ENCODE measurements at places on chromosomes 1 and 21.

DNA sequence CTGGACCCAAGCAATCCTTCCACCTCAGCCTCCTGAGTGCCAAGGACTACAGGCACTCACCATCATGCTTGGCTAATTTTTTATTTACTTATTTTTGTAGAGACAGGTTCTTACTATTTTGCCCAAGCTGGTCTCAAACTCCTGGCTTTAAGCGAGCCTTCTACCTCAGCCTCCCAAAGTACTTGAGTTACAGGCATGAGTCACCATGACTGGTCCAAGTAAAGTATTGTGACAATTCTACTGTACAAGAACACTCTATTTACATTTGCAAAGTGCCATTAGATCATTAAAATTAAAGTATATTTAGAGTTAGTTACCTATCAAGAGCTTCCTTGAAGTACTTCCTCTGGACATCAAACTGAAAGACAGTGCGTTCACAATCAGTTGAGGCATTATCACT, 44.8 kb downstream of the NRDC start:
- DNase-seq = peak; percentile 27

- DNase-seq = peak; percentile 54
Observed at GRCh38 chr21:30839304-30839703, 9.7 kb upstream of the KRTAP7-1 start.

DNA sequence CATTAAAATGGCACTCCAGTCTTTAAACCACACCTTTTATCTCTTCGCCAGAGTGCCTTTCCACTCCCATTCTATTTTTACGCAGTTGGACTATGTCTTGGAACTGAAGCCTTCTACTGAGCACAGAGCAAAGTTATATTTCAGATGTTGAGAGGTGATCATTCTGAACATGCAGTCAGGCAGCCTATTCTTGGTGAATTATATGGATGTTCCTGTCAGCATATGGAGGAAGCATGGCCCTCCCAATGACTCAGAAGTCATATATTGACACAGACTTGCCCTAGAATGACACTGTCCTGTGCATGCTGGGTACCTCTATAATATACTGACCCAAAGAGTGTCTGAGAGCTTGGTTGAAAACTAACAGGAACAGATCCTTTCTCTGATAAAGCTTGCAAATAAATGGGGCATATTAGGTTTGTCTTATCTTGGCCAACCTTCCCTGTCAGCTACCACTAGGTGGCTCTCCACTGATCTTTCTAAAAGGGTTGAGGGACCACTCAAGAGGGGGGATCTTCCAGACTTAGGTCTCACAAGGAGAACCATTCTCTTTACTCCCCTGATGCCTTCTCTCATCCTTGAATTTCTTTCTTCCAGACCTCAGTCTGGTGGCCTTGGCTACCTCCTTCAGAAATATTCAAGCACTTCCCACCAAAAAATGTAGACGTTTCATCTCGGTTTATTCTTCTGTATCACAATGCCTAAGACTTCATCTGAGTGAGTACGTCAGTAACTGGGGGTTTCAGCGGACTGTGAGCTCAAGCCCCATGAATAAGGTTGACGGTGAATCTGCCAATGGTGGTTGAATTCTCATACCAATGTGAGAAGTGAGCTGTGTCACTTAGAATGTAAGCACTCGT, 11.8 kb upstream of the ALG14 start:
- DNase-seq = peak; percentile 60

- DNase-seq = no peak
Observed at GRCh38 chr1:192005976-192006375, 152.3 kb upstream of the RGS18 start.

- peak; percentile 43 for DNase-seq
Observed at GRCh38 chr1:235642011-235642942, 7.3 kb downstream of the GNG4 start.

- no peak for DNase-seq
Observed at GRCh38 chr1:21916447-21917238, 20.5 kb downstream of the HSPG2 start.

DNA sequence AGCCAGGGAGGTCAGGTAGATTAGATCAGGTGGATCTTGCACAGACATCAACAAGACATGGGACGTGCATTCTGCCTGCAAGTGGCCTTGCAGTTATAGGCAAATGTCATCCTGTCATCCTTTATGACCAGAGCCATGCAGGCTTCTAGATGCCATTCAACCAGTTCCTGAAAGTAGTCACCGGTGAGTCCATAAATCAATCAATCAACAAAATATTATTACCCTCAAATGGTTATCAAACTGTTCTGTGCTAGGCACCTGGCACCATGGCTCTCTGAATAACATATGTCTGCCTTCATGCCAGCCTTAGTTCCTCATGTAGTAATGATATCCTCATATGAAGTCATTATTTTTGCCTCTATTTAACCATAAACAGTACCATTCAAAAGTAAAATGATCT, 146.9 kb downstream of the TOMM20 start:
- no peak for DNase-seq

DNA sequence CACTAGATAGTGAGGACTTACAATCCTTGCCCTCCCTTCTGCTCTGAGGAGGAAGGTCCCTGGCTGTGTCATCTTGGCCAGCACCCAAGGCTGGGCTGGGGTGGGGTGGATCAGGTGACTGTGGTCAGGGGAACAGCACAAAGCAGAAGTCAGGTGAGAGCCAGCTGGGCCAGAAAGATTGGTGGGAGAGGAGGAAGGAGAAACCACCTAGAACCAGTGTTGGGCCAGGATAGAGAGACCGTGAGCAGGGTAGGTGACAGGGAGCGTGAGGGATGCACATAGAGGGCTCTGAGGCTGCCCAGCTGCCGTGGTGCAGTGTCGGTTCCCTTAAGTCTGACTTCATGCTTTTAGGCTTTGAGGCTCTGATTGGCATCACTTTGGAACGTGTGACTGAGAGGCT, 22.7 kb downstream of the NCF2 start:
- DNase-seq = peak; percentile 72

DNA sequence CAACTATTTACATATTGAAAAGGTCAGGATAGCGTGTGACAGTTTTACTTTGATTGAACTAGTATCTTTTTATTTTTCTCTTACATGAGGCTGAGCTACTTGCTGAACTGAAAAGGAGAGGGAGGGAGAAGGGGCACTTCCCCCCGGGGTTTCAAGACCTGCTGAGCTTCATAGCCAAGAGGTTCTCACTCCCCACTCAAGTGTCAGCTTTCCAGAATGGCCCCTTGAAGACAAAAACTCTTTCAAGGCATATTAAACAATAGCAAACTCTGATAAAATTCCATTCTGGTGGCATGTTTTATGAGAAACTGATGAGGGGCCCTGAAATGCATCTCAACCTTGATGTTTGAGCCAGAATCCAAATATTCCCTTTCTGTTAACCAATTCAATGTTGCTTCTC, 143.0 kb downstream of the KAZN start:
- no peak for DNase-seq

DNA sequence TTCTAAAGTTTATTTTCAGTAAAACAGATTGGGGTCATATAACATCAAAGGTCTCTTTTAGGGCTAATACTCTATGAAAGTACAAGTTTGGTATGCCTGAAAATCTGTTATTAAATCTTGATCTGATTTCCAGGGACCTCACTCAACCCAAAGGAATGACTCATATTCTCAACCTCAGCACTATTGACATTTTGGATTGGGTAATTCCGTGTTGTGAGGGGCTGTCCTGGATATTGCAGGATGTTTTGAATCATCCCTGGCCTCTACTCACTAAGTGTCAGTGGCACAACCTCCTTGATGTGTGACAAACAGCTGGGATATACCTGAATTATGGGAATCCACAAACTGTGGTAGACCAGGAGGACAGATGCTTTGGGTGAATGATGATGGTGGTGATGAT, 51.5 kb upstream of the CYP2J2 start:
- no peak for DNase-seq

GRCh38 chr21:41928621-41929220, 25.1 kb downstream of the C2CD2 start:
- DNase-seq = no peak

- no peak for DNase-seq
Observed at GRCh38 chr1:163120372-163120771, 51.2 kb downstream of the RGS4 start.

- no peak for DNase-seq
Observed at GRCh38 chr1:40197656-40198055, 36.5 kb downstream of the RLF start.

DNA sequence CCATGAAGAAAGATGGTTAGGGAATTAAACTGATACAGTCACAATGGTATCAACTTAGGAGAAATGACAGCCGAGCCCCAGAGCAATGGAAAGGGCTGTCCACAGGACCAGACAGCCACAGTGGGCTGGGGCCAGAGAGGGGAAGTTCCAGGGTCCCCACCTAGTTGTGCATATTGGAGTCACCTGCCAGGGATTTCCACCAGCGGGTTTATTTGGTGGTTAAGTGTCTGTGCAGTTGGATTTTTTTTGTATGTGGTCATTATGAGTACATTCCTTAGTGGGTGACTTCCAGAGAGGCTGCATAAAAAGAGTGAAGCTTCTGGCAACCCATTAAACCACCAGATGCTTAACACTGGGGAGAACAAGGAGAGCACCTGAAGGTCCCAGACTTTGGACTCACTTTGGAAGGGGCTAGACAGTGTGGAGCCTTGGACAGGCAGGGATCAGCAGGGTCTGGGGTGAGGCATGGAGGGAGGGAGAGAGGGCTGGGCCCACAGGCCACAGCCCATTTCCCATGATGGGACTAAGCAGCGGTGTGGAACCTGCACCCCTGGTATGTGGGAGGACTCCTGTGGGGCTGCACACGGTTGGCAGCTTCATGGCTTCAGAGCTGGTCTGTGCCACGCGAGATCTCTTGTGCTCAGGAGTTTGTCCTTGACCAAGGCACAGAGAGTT, 7.8 kb upstream of the PTTG1IP start:
- peak; percentile 81 for DNase-seq

DNA sequence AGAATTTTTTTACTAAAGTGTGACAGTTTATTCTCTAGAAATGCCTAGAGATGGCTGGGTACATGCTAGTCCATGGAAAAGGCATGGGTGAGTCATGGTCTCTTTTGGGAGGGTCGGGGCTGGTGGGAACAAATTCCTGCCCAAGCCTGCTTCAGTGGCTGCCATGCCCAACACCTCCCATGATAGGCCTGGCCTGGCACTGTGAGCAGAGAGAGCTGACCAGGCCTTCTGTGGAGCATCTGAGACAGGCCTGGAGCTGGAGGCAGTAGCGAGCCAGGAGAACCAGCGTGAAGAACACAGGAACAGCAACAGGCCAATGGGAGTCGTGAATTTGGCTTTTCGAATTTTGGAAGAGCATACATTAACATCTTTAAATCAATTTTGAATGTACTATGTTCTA, 209.2 kb downstream of the SDCCAG8 start:
- DNase-seq = no peak

DNA sequence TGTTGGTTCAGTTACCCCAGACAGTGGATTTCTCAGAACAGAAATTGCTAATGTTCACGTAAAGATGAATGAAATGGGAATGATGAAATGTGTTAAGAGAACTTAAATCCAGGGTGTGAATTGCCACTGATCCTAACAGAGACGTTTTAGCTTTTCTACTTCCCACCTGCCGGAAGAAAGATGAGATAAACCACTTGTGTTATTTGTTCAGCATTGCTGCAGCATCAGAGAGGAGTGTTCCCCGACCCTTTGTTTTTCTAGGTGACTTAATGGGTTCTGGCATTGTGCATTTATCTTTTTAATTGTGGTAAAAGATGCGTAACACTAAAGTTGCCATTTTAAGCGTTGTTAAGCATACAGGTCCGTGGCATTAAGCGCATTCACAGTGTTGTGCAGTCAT, 122.3 kb downstream of the GALNT2 start:
- DNase-seq = no peak

- DNase-seq = no peak
Observed at GRCh38 chr1:11328444-11328843, 55.4 kb downstream of the UBIAD1 start.

DNA sequence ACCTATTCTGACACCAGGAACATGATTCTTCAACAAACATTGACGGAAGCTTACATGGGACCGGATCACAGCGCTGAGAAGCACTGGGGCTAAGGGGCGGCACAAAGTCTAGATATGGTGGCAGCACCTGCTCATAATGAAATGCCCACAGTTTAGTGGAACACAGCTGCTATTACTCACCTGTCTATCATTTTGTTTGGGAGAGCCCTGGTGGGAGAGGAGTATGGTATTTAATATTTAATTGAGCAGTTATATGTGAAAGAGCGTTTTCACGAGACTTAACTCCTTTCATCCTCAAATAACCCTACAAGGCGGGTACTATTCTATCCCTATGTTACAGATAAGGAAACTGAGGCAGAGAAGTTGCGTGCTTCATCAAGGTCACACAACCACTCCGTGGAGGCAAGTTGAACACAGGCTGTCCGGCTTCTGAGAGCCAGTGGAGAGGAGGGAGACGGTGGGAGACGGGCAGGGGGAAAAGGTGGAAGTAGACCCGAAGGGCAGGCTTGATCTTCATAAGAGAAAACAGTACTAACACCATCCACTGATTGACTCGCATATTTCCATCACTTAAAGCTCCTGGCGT, 790 bp upstream of the TSNAX start:
- DNase-seq = no peak

GRCh38 chr1:12615865-12616708, 1.9 kb downstream of the DHRS3 start:
- peak; percentile 27 for DNase-seq

Data from HT1080 (cell line).